Renal cortical epithelial cell (primary cell): ENCODE measurements at places on chromosomes 5 and 9. TPM values are rescaled to one million over a fixed set of nuclear protein-coding genes. Genes with fewer than 3 reads are reported as not detected.

Gene ITK
- 0.05 TPM in 1 of 2 replicates, not detected in the other for total RNA-seq

Gene DIPK1B
- 0.52 and 4.0 TPM in 2 replicates for total RNA-seq

Gene INSL6
- not detected in 2 replicates for total RNA-seq

Gene IFNA2
- total RNA-seq = not detected in 2 replicates

DNA sequence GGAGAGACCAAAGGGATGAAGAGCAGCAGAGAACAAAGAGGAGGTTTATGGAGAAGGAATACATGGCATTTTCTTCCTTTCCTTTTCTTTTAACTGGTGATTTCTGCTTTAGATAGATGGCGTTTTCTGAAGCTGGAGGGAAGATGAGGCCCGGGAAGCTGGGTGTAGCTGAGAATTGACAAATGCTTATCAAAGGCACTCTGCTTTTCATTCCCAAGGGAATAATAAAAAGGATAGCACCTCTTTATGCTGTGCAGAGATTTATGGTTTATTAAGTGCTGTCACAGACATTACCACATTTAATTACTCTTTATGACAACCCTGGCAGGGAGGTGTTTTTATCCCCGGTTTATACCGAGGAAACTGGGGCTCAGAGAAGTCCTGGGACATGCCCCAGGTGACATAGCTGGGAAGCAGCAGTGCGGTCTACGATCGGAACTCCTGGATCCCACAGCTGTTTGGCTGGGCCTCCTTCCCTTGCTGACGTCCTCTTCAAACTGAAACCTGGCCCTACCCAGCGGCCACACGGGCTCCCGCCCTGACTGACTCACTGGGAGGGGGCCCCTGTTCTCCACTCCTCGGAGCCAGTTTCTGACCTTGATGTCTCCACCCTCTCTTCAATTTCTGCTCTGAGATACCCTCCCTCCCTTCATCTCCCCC is 8.2 kb upstream of the EPB41L4B start:
- peak; percentile 63 for DNase-seq

GRCh38 chr5:60346393-60346792 is 353.6 kb downstream of the DEPDC1B start:
- peak; percentile 51 for DNase-seq

GRCh38 chr5:111779922-111780292 is 22.9 kb upstream of the NREP start:
- DNase-seq = no peak

- DNase-seq = peak; percentile 16
Measured at GRCh38 chr9:96137671-96138429, 164.1 kb downstream of the HSD17B3 start.

- DNase-seq = peak; percentile 1
Measured at GRCh38 chr5:4387290-4387689, 752.8 kb upstream of the ADAMTS16 start.

- DNase-seq = no peak
Measured at GRCh38 chr5:40021007-40021406, 596.2 kb upstream of the DAB2 start.

- DNase-seq = no peak
Measured at GRCh38 chr9:136313111-136314055, 9.5 kb upstream of the CCDC187 start.

- DNase-seq = peak; percentile 23
Measured at GRCh38 chr9:112787978-112788377, 37.4 kb downstream of the SNX30 start.

- DNase-seq = no peak
Measured at GRCh38 chr5:6774721-6775204, 61.5 kb downstream of the TENT4A start.

- DNase-seq = no peak
Measured at GRCh38 chr5:171820561-171820960, 34.9 kb downstream of the SMIM23 start.

GRCh38 chr9:83629433-83630104 is 6.6 kb downstream of the IDNK start:
- peak; percentile 29 for DNase-seq

DNA sequence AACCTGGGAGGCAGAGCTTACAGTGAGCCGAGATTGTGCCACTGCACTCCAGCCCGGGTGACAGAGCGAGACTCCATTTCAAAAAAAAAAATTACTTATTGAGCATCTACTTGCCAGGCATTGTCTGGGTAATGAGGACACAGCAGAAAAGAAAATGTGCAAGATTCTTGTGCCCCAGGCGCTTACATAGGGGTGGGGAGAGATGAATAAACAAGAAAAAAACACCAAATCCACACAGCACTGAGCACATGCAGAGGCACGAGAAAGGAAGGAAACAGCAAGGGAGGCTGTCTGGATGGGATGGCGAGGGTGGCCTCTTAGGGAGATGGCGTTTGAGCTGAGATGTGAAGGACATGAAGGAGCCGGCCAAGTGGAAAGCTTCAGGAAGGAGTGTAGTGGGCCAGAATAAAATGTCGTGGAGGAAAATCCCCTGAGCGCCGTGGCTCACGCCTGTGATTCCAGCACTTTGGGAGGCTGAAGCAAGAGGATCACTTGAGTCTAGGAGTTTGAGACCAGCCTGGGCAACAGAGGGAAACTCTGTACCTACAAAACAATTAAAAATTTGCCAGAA is 13.9 kb downstream of the DYNC2I2 start:
- DNase-seq = no peak

GRCh38 chr5:104050436-104050835 is 487.8 kb upstream of the NUDT12 start:
- no peak for DNase-seq

- DNase-seq = peak; percentile 37
Measured at GRCh38 chr5:41869151-41869723, 988 bp downstream of the OXCT1 start.

DNA sequence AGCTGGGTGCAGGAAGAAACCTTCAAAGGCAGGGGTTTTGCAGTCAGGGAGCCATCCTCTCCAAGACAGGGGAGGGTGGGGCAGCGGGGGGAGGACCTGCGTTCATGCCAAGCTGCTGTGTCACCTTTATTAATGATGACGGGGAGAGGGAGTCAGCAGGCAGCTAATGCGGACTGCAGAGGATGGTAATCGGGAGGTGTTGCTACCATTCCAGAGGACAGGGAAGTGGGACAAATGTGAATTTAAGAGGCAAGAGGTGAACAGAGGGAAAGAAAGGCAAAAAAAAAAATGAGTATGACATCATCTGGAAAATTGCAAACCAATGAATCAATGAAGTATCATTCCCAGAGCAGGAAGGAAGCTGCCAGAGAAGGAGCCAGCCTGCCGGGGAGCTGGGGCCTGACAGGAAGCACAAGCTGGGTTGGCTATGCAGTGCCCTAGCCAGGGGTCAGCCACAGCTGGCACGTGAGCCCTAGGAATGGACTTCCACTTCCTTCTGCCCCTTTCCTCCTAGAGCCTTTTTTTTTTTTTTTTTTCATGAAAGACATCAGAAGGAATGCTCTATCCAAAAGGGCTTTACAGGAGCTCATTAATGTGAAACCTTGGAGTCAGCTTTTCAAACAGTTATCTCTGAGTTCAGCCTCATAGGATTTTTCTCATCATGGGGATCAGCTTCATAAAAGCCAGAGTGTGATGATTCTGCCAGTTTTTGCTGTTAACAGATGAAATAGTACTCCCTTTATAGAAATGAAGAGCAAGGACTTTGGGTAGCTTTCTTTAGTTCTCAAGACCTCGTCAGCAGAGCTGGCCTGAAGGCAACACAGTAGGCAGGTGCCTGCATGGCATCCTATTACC is 9.2 kb downstream of the INSYN2B start:
- DNase-seq = peak; percentile 77

DNA sequence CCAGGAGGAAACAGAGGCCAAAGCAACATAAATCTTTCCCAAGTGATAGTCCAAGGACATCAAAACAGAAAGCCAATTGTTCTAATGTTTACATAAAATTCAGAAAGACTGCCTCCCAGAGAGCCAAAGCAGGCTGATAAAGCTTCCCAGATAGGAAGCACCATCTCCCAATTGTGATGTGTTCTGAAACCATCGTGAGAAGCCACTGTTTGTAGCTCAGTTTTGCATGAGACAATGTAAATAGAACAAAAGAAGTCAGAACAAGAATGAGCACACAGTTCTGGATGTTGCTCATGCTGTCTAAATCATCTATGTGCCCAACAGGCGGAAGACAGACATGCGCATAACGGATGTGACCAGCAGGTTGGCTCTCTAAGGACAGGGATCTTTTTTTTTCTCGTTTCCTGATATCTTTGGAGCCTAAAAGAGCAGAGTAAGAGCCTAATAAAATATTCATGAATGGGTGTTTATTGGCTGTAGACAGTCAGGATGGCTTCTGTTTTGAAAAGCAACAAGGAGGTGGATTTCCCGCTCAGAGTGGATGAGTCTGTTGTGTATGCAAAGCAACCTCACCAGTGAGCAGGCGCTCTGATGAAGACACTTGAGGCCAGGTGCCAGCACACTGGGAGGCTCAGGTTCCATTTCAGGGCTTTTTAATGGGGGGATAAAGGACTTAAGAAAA is 113.6 kb downstream of the GNA14 start:
- no peak for DNase-seq

DNA sequence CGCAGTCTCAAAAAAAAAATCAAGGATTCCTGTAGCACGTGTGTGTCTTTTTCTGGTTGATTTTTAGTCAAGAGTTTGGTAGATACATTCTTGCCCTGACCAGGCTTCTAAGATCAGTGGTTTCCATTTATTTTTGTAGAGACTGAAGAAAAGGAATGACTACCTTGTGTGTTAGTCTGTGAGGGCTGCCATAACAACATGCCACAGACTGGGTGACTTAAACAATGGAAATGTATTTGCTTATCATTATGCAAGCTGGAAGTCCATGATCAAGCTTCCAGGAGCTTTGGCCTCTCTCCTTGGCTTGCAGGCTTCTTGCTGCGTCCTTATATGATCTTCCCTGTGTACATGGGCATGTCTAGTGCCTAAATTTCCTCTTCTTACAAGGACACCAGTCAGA is 127.0 kb downstream of the CCDC192 start:
- DNase-seq = no peak

GRCh38 chr9:89844535-89844934 is 239.7 kb downstream of the GADD45G start:
- no peak for DNase-seq

- no peak for DNase-seq
Measured at GRCh38 chr9:37801959-37802711, 1.5 kb downstream of the DCAF10 start.

- no peak for DNase-seq
Measured at GRCh38 chr5:67316695-67317094, 120.1 kb upstream of the CD180 start.

DNA sequence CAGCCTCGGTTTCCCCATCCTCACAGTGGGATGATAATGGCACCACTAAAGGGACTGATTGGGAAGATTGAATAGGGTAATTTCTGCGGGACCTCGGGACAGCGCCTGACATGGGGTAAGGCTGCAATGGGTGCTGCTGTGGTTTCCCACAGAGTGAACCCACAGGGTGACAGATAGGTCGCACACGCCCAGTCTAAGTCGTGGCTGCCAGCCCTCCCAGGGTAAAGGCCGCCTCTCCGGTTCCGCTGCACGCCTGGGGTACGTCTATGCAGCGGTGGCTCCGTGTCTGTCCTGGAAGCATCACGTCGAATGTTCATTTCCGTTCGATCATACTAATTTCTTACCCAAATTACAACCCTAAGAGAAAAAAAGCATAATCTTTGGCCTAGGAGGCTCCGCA is 631 bp downstream of the CFAP77 start:
- no peak for DNase-seq

DNA sequence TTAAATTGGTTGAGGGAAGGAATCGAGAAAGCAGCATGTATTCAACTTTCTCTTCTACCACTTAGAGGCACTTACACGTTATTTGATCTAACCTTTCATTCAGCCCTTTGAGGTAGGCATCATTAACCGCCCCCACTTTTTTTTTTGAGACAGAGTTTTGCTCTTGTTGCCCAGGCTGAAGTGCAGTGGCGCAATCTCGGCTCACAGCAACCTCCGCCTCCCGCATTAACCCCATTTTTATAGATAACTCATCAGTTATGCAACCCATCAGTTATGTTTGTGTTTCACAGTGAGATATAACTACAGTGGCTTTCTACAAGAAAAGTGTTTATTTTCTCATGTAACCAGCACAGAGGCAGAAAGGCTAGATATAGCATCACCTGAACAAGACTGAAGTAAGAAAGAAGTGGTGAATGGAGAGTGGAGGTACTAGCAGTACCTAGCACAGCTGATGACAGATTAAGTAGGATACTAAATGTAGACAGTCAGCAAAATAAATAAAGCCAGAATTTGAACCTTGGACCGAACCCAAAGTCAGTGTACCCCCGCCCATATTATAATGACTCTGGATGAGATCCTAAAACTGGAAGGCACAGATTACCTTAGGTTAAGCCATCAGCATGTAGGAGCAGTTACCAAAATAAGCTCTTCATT is 91.2 kb downstream of the PJA2 start:
- DNase-seq = no peak

DNA sequence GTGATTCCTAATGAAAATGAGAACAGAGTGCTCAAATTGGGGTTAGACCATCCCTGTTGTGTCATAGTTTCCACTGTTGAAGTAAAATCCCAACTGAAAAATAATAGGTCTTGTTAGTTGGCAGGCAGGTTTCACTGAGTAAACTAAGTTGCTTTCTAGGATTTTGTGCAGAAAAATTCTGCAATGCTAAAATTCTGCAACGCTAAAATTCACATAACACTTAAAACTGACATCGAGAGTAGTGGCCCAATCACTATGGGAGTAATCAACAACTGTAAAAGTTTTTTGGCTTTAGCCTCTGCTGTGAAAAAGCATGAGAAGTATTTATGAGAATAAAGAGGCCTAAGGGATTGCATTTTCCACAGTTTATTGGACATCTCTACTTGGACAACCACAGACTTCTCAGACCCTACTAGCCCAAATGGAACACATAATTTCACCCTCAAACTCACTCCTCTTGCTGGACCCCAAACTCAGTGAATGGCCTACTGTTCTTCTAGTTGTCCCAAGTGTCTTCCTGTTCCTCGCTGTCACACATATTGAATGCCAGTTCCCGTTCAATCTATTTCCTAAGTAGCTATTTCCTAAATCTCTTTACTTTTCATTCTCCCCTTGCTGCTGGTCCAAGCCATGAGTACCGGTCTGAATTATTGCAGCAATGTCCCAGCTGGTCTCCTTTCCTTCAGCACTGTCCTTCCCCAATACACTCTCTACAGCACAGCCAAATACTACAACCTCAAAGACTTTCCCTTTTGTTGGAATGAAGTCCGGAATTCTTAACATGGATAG is 355.4 kb downstream of the PDE4D start:
- no peak for DNase-seq

- no peak for DNase-seq
Measured at GRCh38 chr5:136036293-136036911, 7.6 kb downstream of the TGFBI start.

DNA sequence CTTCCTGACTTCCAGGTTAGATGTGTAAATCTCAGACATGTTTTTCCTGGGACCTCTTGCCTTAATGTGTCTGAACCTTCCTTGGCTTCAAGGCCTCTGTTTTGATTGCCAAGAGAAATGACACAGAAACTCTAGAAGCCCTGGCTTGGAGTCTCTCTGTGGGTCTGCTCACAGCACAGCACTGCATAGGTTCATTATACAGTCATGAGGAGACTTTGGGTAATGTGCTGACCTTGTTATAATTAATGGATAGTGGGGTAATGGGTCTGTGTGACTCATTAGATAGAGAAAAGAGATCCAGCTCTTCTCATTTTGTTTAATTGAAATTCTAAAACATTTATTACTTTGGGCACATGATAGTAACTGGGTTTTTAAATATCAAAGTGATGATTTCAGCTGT is 175.8 kb upstream of the GLRA1 start:
- DNase-seq = no peak
